CD4-positive, alpha-beta T cell (primary cell): ENCODE measurements at places on chromosomes 7 and 10.

DNA sequence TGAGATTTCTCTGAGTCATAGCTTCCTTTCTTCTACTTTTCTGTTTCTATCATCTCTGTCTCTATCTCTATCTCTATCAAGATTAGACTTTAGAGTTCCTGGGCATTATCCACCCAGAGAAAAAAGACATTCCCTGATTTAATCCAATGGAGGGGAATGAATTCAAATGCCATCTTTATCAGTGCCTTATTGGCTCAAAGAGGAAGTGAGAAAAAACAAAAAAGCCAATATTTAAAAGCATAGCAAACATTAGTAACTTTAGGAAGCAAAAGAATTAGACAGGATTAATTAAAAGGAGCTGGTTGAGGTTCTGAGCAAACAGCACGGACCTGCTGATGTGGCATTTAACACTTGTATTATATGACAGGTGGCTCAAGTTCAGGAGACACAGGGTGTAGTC lies 736.5 kb downstream of the REEP3 start:
- H3K4me1 ChIP-seq = no peaks in the 10 kb centered on the region
- H3K4me3 ChIP-seq = no peak overlapping the region
- no peak overlapping the region for H3K27ac ChIP-seq
- H3K36me3 ChIP-seq = no peaks in the 10 kb centered on the region

GRCh38 chr10:26508016-26508415 lies 69.9 kb downstream of the APBB1IP start:
- H3K4me1 ChIP-seq = peaks cover 4% of the 10 kb centered on the region
- no peak overlapping the region for H3K4me3 ChIP-seq
- peaks cover 78% of the 10 kb centered on the region for H3K36me3 ChIP-seq
- no peaks in the 10 kb centered on the region for H3K27me3 ChIP-seq
- no peak for DNase-seq

GRCh38 chr7:105429746-105430612 lies 41.3 kb upstream of the SRPK2 start:
- peak; percentile 71 for DNase-seq
- H3K27me3 ChIP-seq = no peaks in the 10 kb centered on the region
- H3K4me1 ChIP-seq = peaks cover 3% of the 10 kb centered on the region
- no peak overlapping the region for H3K27ac ChIP-seq

- DNase-seq = no peak
- peaks cover 9% of the 10 kb centered on the region for H3K27me3 ChIP-seq
- no peak overlapping the region for H3K4me3 ChIP-seq
- no peak overlapping the region for H3K27ac ChIP-seq
Measured at GRCh38 chr7:1758028-1758858, 88.2 kb downstream of the ELFN1 start.
